ENCODE measurements at places on chromosomes 4 and X.

- peak; percentile 36 for DNase-seq
Observed at GRCh38 chr4:27861802-27862201, 1001.2 kb downstream of the STIM2 start.

DNA sequence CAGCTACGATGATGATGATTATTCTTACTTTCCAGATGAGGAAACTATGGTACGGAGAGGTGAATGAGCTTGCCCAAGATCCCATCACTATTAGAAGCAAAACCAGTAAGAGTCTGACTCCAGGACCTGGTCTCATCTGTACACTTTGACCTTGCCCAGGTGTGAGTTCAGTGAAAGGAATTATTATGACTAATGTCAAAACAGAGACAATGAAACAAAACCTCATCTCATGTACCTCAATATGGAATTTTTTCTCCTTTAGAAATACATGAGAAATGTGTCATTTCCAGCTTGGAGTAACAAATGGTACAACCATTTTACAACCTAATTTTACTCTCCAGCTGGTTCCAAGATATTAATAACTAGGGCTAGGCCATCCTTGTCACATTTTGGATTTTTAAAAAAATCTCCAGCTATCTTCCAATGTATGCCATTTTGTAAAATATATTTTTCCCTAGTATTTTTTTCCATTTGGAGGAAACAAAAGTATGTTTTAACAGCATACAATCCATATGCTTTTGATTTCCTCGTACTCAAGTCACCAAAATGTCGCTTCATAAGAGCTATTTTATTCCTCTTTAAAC lies 213.8 kb downstream of the PTTG2 start:
- no peak for DNase-seq

DNA sequence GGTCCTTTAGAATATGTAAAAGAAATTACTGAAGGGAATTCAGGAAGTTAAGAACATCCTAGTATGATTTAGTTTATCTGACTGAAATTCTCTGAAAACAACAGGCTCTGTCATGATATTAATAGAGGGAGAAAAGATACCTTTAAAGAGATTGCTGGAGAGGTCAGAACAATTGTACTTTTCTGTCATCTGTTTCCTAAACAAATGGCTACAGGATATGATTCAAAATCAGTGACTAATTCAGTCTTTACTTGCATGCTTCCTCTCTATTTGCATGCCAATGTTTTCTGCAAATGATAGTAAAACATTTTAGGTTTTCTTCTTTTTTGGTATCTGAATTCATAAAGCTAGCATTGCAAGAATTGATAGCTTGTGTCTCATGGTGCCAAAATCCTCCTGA lies 616.7 kb upstream of the PCDH7 start:
- DNase-seq: no peak

- DNase-seq: no peak
Observed at GRCh38 chr4:158870626-158871334, 102.0 kb downstream of the FNIP2 start.

GRCh38 chrX:129039176-129039575 lies 484.1 kb downstream of the SMARCA1 start:
- no peak for DNase-seq

DNA sequence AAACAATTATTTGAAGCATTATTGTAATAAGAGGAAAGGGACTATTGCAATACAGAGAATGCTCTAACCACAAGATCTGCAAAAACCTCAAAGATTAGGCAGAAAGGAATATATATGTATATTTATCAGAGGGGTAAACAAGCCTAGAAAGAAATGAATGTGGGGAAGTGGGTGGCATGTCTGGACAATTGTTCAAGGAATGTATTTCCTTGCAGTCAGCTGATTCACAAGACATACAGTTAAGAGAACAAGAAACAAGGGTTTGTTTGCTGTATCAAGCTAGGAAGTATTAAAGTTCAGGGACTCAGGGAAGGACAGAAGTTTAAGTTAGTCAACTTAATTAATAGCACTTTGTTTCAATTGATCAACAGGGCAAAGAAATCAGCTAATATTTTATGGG lies 514.7 kb downstream of the CENPC start:
- DNase-seq: no peak

- no peak for DNase-seq
Observed at GRCh38 chr4:155271557-155271956, 63.1 kb downstream of the NPY2R start.

DNA sequence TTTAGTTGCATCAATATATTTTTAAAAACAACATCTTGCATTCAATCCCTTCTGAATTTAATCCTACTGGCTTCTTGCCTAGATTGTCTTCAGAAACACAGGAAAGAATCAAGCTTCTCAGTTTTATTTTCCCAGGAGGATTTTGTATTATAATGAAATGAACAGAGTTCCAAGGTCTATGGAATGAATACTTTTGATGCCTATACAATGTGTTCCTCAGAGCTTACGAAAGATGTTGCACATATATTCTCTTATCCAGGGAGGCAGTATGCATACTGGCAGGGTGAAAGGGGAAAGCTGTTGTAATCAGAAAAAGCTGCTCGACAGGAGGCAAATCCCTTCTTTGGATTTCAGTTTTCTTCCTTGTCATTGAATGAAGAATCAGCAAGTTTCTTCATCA lies 8.8 kb downstream of the TMPRSS11D start:
- peak; percentile 74 for DNase-seq

DNA sequence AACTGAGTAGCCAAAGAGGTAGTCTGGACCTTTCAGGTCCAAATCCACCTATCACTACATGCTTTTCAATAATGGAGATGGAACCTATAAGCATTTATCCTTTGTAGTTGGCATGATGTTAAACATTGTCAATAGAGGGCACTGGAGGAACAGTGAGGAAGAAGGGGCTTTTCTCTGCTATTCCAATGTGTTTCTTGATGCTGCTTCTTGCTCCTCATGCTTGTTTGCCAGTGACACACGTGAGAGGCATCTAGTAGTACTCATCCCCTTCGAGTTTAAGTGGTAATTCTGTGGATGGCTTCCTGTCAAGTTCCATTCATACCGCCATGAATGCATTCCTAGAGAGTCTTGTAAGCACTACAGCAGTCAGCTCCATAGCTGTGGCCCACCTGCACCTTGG lies 84.0 kb downstream of the NAA11 start:
- peak; percentile 89 for DNase-seq

GRCh38 chr4:186653969-186654368 lies 69.7 kb downstream of the FAT1 start:
- DNase-seq: no peak

- no peak for DNase-seq
Observed at GRCh38 chr4:68401231-68401630, 46.0 kb upstream of the TMPRSS11E start.

GRCh38 chr4:8747467-8748235 lies 124.0 kb downstream of the HMX1 start:
- no peak for DNase-seq

GRCh38 chr4:98170035-98170434 lies 26.8 kb upstream of the STPG2 start:
- DNase-seq: no peak

- no peak for DNase-seq
Observed at GRCh38 chrX:78314561-78314960, 12.8 kb downstream of the CYSLTR1 start.
